ENCODE measurements at places on chromosomes 1 and 21.

GRCh38 chr1:202942426-202942825 lies 15.4 kb upstream of the KLHL12 start:
- no peak for DNase-seq

DNA sequence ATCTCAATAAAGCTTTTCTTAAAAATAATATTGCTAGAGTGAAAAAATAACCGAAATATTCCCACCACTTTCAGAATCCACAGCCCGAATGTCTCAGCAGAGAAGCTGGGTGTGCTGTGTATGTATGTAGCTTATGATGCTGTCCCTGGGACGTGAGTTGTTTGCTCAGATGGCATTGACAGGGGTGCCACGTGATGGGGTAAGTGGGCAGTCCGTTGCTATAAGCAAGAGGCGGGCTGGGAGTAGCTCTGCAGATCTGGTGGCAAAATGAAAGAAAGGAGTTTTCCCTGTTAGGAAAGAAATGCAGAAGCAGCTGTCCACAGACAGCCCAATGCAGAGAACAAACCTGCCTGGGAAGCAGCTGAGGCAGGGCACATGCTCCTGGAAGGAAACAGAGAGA lies 3.8 kb upstream of the FAM20B start:
- peak; percentile 80 for DNase-seq

- DNase-seq = no peak
These were observed 34.8 kb upstream of the DISP3 start for GRCh38 chr1:11443961-11444658.

- DNase-seq = no peak
These were observed 77.4 kb downstream of the S1PR1 start for GRCh38 chr1:101314244-101314643.

DNA sequence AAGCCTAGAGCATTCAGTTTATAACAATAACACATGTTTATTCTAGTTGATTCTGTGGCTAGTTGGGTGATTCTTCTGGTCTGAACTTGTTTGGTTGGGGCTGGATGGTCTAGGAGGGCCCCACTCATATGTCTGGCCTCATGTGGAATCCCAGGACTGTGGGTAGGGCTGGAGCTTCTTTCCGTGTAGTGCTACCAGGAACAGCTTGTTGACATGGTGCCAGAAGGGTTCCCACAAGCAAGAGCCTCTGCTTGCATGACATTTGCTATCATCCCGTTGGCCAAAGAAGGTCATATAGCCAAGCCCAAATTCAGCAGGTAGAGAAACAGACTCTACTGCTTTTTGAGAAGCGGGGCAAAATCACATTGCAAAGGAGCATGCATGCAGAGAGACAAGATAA lies 67.6 kb upstream of the PPP2R5A start:
- DNase-seq = no peak

DNA sequence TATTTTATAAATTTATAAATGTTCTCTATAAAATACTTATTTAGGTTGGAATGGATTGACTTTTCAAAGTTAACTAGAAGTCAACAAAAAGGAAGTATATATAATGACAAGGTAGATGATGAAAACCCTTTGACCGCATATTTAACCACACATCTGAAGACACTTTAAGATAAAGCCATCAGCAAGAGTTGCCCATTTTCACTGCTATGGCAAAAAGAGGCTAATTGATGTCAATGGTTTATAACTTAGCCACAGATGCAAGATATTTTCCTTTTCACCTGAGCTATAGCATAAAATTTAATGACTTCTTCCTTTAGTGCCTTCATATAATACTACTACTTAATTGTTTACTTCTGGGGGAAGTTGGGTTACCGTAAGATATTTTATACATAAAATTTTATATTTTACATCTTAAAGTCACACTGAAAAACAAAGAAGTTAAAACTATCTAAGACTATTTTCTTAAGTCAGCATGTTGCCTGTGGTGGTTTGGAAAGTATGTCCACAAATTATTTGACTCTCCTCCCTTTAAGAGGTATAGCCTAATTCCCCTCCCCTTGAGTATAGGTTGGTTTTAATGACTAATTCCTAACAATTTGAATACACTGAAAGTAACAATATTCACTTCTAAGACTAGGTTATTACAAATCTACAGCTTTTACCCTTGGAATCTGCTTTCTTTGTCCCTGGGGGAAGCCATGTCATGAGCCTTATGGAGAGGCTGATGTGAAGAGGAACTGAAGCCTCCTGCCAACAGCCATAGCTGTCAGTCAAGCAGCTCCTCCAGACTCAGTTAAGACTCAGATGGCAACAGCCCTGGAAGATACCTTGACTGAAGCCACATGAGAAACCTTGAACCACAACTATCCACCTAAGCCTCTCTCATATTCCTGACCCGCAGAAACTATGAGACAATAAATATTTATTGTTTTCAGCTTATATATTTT lies 40.3 kb upstream of the LRRC8B start:
- DNase-seq = no peak

GRCh38 chr1:201427963-201428362 lies 6.4 kb upstream of the TNNI1 start:
- no peak for DNase-seq

- peak; percentile 98 for DNase-seq
These were observed 14.3 kb downstream of the QSOX1 start for GRCh38 chr1:180168786-180169639.

- DNase-seq = no peak
These were observed 584 bp downstream of the TINAGL1 start for GRCh38 chr1:31576743-31577455.

DNA sequence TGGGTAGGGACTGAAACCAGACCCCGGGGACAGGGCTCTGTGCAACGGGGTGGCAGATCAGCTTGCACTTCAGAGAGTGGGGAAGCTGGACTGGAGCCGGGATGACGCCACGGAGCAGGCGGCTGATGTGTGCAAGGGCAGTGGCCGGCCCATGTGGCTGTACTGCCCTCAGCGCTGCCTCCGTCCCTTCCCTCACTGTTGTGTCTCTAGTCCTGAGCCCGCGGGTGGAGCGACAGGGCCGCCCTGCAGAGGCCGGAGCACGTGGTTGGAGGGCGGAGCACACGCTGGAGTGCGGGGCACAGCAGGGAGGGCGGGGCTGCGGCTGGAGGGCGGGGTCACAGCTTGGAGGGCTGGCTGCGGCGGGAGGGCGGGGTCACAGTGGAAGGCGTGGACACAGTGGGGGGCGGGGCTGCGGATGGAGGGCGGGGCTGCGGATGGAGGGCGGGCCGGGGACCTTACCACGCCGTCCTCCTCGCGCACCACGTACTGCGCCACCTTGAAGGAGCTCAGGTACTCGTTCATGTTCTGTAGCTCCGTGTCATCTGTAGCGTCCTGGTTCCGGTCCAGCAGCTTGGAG lies 52.4 kb downstream of the CHD5 start:
- DNase-seq = no peak

GRCh38 chr1:205568469-205569361 lies 63.1 kb downstream of the ELK4 start:
- no peak for DNase-seq

DNA sequence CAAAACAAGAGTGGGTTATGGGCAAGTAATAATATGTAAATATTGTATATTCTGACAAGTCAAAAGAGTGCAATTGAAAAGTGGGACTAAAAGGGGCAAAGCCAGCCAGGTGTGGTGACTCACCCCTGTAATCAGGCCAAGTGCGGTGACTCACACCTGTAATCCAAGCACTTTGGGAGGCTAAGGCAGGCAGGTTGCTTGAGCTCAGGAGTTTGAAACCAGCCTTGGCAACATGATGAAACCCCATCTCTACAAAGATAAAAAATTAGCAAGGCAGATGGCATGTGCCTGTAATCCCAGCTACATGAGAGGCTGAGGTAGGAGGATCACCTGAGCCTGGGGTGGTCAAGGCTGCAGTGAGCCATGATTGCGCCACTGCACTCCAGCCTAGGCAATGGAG lies 304.0 kb downstream of the HHIPL2 start:
- DNase-seq = no peak

DNA sequence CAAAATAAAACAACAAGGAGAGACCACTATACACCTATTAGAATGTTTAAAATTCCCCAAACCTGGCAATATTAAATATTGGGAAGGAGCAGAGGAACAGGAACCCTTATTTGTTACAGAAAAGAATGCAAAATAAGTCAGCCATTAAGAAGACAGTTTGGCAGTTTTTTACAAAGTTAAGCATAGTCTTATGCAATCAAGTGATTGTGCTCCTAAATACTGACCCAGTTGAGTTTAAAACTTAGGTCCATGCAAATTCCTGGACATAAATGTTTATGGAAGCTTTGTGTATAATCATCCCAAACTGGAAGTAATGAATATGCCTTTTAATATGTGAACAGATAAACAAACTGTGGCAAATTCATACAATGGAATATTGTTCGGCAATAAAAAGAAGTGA lies 72.9 kb upstream of the RGS4 start:
- DNase-seq = no peak

DNA sequence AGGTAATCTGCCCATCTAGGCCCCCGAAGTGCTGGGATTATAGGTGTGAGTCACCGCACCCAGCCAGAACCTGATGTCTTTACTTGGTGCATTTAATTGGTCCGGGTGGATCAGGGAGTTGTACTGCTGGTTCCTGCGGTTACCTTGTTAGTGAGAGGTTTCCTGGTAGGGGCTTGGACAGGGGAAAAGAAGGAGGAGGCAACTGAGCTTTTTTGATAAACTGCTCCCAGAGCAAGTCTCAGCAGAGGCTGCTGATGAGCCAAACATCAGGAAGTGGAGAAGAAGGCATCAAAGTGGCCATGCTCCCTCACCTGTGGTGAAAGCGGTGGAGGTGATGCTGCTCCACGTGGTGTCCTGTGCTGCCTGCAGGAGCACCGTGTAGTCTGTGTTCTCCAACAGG lies 161.5 kb upstream of the KIAA0040 start:
- DNase-seq = no peak

- no peak for DNase-seq
These were observed 31.9 kb upstream of the FCGR2A start for GRCh38 chr1:161473348-161473747.

GRCh38 chr1:39239968-39240367 lies 35.5 kb downstream of the MACF1 start:
- no peak for DNase-seq

- no peak for DNase-seq
These were observed 167.9 kb upstream of the RUNX1 start for GRCh38 chr21:35216996-35217395.

DNA sequence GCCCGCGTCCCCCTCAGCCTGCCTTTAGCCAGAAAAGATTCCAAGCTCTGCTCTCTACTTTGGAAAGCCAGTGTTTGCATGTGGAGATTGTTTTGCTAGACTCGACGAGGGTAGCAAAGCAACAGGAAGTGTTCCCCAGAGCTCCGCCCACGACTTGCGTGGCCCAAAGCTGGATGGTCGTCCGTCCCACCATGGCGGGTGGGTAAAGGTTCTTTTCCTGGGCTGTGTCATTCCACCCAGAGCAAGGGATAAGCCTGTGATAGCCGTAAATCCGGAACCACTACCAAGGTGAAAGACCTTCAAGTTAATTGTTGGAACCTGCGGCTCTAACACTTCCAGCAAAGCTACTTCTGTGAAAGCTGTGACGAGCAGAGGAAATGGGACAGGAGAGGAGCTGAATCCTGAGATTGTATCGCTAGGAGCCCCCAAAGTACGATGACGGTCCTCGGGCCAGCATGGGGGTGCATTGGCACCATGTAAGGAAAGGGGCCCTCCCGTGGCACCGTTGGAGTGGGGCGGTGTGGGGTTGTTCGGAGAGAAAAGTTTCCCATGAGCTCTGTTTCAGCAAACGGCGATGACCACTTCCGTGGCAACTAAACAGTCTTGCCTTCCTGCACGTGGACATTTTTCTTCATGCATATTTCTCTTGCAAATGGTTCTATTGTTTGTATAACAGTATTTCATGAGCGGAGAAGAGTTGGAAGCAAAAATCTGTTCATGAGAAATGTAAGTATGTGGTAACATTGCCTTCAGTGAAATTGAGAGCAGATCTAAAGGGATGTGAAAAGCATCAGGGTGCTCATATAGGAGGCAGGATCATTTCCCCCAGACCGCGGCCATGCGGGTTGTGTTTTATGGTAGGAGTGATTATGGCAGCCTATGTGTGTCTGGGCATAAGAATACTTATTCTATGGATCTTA lies 8.4 kb downstream of the MX2 start:
- DNase-seq = peak; percentile 23

GRCh38 chr1:219587801-219588561 lies 24.9 kb downstream of the ZC3H11B start:
- DNase-seq = no peak

DNA sequence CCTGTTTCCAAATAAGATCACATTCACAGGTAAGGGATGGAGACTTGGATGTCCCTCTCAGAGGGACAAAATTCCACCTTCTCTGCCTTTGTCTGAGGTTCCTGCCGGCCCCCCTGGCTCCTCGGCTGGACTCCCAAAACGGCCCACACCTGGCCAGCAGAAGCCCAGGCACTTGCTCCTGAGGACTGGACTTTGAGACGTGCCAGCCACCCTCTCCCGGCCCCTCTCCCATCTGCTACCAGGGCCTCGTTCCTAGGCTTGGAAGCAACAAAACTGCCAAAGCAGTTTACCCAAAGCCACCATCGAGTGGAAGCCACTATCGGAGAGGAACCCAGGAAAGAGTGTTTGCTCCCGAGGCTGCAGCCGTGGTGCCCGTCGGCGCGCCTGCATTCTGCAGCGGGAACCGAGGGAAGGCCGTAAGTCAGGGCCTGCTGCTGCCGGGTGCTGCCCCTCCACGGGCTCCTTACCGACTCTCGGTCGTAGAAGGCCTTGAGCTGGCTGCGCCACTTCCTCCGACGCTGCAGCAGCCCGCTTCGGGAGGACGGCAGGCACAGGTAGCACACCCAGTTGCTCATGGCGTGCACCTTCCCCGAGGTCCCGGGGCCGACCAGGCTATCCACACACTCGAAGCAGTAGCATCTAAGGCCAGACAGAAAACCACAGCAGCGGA lies 3.5 kb downstream of the DNMT3L start:
- no peak for DNase-seq

- no peak for DNase-seq
These were observed 131.0 kb downstream of the KCNK1 start for GRCh38 chr1:233744779-233745513.

GRCh38 chr1:227486559-227486958 lies 76.8 kb upstream of the ZNF678 start:
- no peak for DNase-seq

GRCh38 chr1:38193040-38193439 lies 146.4 kb upstream of the POU3F1 start:
- DNase-seq = no peak

GRCh38 chr1:112074711-112075110 lies 85.2 kb upstream of the KCND3 start:
- no peak for DNase-seq

GRCh38 chr1:36737767-36738166 lies 255.1 kb upstream of the CSF3R start:
- DNase-seq = no peak
